ENCODE measurements at places on chromosomes 12 and 14.

DNA sequence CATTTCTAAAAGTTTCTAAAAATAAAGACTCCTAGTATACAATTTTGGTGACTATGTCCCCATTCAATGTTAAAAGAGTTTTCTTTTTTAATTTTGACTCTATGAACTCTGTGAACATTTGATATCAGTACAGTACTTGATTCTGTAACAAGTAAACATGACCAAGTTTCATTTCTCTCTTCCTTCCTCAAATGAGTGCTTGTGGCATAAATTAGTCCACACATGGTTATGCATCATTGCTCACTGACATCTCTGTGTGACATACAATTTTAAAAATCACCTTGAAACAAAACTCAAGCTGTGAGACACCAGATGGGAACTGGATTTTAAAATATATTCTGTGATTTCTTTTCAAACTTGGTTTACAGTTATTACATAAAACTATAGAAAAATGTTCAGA lies 253.9 kb upstream of the MDGA2 start:
- DNase-seq: no peak

DNA sequence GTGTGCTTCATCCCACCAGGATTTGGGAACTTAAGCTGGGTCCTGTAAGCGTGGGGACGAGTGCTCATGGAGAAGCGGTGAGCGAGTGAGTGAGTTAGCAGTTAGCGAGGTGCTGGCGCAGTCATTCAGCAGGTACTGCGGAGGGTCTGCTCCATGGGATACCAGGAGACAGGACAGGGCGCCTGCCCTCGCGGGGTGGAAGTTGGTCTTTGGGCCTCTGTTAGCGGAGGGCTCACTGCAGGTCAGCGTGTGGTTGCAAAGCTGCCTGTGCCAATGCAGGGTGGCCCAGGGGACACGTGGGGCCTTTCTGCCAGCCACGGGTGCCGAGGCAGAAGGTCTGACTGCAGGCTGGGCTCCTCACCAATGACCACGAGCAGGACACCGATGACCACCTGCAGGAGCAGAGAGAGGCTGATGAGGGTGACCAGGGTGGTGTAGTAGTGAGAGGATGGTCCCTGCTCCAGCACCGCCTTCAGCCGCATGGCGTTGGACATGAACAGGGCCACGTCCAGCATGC lies 97.6 kb downstream of the NINJ2 start:
- no peak for DNase-seq

DNA sequence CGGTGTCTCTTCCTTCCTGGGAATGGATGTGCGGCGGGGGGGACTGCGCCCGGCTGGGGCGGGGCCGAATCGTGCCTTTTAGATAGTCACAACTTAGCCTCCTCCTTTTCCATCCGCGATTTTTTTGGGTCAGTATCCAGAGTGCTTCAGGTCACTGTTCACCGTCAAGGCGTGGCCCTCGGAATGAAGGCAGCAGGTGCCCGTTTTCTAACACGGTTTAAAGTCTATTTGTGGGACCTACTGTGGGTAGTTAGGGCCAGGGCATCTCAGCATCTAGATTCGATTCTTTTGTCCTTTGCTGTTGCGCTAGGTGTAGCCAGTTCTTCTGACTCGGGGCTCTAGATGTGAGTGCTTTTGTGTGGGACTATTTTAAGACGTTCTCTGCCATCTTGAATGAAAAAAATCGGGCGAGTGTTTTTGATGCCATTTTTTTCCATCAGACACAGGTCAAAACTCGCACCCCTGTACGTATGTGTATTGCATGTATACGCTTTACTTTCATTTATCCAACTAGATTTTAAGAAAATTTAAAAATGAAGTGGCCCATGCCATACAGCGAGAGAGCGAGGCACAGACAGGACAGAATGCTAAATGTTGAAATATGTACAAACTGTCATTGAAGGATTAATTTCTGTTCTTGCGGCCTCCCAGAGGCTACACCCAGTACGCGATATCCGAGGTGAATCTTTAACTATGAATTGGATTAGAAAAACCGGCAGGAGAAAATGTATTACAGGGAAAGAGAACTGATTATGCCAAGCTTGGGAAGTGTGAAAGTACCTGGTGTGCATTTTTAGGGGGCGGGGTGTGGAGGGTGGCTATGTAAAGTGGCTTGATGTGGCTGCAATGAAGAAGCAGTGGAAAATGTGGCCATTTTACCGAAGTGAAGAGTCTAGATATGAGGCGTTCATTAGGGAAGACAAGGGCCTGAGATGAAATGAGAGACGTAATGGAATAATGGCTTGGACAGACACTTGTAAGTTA lies 835 bp downstream of the VEZT start:
- DNase-seq: peak; percentile 13

DNA sequence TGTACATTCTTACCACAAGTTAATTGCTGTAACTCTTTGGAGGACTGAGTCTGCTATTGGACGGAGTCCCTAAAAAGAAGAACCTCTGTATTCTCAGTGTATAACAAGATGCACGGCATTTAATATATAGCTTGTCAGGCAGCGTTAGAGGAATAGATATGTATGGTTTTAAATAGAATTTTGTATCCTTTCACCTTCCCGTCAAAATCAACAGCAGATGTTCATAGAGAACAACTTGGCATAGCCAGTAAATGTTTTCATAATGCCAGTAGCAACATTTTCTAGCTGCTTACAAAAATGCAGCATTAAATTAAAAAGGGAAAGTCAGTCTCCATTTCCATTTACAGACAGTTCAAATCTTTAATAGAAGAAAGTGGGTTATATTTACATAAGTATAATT lies 6.8 kb downstream of the SCYL2 start:
- DNase-seq: no peak

- DNase-seq: no peak
These were observed 3.7 kb downstream of the PIANP start for GRCh38 chr12:6696690-6697583.

GRCh38 chr12:12358528-12358927 lies 1.6 kb downstream of the BORCS5 start:
- DNase-seq: no peak

DNA sequence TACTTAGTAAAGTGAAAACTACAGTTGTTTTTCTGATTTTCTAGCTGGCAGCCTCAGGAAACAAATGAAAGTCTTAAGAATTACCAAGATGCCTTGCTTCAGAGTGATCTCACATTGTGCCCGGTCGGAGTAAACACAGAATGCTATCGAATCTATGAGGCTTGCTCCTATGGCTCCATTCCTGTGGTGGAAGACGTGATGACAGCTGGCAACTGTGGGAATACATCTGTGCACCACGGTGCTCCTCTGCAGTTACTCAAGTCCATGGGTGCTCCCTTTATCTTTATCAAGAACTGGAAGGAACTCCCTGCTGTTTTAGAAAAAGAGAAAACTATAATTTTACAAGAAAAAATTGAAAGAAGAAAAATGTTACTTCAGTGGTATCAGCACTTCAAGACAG lies 28.9 kb downstream of the RXYLT1 start:
- DNase-seq: no peak

- DNase-seq: no peak
These were observed 28.3 kb downstream of the NTN4 start for GRCh38 chr12:95762123-95762785.

- no peak for DNase-seq
These were observed 71.1 kb downstream of the PELI2 start for GRCh38 chr14:56189307-56189706.

DNA sequence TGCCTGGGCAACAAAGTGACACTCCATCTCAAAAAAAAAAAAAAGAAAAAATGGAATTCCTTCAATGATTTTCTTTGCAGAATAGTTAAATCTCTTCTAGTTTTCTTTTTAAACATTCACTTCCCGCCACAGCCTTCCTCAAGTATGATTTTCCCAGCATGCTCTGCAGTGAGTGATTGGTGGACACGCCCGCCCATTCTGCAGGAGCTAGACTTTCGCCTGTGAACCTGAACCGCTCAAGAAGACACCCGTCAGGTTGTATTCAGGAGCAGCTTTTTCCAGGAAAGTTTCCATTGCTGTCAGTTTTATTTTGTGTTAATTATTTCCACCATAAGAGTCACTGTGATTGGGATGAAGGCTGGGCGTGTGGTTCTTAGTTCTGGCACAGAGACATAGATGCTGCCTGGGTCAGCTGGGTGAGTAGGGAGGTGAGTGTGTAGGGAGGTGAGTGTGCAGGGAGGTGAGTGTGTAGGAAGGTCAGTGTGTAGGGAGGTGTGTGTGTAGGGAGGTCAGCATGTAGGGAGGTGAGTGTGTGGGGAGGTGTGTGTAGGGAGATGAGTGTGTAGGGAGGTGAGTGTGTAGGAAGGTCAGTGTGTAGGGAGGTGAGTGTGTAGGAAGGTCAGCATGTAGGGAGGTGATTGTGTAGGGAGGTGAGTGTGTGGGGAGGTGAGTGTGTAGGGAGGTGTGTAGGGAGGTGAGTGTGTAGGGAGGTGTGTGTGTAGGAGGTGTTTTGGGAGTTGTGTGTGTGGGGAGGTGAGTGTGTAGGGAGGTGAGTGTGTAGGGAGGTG lies 76.2 kb downstream of the KIF26A start:
- no peak for DNase-seq

DNA sequence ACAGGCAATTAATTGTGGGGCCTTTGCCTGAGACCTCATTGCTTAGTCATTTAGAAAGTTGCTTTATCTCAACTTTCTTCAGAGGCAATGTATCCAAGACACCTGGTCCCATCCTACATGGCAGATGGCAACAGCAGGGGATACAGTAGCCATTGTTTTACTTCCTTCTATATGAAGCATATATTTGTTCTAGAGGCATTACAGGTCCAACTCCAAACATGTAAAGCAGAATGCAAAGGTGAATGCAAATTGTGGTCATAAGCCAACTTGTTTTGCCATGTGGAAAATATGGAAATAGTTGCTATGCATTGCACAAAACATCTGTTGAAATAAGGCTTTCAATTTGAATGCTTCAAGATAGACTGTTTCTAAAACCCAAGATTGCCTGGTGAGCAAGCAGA lies 109.8 kb upstream of the BCAT1 start:
- no peak for DNase-seq

DNA sequence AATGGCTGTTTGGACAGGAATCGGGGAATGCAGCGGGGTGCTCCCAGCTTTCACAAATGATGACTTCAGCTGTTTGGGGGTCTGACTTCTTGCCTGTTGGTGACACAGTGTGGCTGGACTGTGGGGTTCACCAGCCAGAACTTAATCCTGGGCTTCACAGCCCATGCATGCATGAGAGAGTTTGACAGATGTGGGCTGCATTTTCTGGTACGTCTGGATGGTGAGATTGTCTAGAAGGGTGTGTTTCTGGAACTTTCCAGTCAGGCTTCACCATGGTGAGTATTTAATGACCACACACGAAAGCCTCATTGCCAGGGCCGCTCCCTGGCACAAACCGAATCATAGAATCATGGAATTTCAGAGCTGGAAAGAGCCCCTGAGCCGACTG lies 29.6 kb downstream of the CHST11 start:
- no peak for DNase-seq

- DNase-seq: no peak
These were observed 36.9 kb upstream of the FBXO21 start for GRCh38 chr12:117227000-117227653.

GRCh38 chr14:53882684-53883083 lies 73.9 kb downstream of the BMP4 start:
- no peak for DNase-seq

DNA sequence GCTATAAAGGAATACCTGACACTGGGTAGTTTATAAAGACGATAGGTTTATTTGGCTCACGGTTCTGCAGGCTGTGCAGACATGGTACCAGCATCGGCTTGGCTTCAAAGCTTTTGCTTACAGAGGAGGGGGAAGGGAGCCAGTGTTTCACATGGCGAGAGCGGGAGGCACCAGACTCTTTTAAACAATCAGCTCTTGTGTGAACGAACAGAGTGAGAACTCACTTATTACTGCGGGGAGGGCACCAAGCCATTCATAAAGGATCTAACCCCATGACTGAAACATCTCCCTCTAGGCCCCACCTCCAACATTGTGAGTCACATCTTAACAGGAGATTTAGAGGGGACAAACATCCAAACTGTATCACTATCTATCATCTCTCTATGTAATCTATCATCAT lies 227.4 kb downstream of the TMEM132D start:
- DNase-seq: no peak

DNA sequence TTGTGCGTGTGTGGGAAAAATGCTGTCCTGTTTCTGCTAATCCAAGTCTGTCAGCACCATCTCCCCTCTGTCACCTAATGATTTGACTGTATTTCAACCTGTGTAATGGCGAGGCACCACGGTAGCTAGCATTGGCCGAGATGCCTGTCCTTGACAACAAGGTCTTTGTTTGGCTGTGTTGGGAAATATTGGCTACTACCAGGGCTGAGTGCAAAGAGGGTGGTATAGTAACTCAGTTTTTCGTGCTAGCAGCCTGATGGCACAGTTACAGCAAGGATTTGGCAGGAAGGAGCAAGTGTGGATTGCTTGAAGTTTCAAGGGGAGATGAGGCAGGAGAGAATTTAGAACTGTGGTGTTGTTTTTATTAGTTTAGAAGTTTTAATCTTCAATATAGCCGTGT lies 440.3 kb upstream of the RGS6 start:
- DNase-seq: no peak

GRCh38 chr12:25495331-25496097 lies 57.6 kb downstream of the LMNTD1 start:
- DNase-seq: no peak

GRCh38 chr14:90554341-90554740 lies 157.5 kb downstream of the CALM1 start:
- no peak for DNase-seq

GRCh38 chr12:131208425-131208824 lies 254.7 kb downstream of the ADGRD1 start:
- DNase-seq: no peak

- DNase-seq: no peak
These were observed 13.0 kb downstream of the PELI2 start for GRCh38 chr14:56131004-56131864.

DNA sequence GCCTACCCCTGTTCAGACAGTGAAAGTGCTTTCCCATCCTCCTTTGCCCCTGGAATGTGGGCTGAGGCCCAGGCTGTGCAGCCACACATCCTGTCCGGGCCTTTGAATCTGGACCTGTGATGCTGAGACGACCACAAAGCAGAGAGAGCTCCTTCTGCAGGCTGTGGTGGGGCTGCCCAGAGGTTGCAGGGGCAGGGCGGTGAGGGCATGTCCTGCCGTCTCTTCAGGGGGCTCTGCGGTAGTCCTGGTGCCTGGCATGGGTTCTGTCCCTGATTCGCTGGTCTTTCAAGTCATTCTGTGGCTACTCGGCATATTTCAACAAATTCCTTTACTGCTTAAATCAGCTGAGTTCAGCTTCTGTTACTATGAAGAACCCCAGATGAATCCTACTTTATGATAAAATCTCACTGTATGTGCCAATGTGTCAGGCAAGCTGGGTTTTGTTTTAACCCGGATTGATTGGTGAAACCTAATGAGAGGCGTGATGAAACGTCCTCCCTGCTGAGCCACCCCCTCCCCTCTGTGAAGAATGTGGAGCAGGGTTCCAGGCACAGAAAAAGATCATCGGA lies 63.4 kb upstream of the DICER1 start:
- DNase-seq: no peak

GRCh38 chr12:44628180-44628579 lies 247.9 kb downstream of the NELL2 start:
- no peak for DNase-seq

- no peak for DNase-seq
These were observed 3.5 kb downstream of the SERPINA5 start for GRCh38 chr14:94584591-94585280.

Data from NCI-H1930 (cell line).